ENCODE measurements at places on chromosomes 11 and 22.

DNA sequence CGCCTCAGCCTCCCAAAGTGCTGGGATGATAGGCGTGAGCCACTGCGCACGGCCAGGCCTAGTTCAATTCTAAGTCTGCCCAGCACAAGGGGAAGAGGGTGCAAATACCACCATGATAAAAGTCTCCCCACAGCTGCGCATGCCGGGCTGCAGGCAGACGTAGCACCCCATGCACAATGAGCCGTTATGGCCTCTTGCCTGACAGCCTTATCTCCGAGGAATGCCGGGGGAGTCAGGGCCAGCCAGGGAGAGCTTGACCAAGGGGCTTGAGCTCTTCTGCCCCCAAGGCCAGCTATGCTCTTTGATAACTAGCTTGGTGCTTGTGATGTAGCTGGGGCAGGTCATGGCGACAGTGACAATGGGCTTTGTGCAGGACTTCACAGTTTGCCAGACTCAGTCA lies 13.7 kb upstream of the SCUBE1 start:
- no peak for DNase-seq

DNA sequence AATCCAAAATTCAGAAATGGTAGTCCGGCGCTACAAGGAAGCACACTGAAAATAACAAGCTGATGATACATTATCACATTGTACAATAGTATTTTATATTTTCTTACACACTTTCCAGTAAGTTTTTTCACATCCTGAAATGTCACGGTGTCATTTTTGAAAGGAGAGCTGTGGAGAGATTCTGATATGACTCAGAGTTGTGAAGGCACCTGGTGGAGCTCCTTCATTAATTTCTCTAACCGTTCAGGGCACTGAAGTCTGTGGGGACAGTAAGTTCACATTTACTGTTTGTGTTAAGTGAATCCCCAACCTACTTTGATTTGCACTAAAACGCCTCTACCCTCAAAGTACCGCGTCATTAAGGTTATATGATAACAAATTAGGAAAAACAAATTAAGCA lies 13.3 kb downstream of the LDHAL6A start:
- no peak for DNase-seq

DNA sequence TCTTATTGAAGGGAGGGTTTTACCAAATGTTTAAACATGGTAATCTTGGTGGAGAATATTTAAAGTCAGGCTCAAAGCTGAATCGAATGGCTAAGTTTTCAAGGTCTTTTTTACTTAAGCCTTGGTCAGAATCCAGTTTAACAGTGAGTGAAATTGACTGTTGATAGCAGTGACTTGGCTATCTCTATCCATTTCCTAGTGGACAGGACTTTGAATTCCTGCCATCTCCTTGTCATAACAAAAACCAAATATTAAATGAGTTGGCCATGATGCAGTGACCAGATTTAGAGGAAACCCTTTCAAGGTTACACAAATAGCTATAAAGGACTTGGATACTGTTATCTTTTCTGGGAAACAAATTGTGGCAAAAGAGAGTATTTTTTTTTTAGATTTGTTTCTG lies 92.0 kb downstream of the JRKL start:
- DNase-seq: no peak

- no peak for DNase-seq
These were observed 328.2 kb upstream of the NCAM1 start for GRCh38 chr11:112632866-112633505.

GRCh38 chr22:48670731-48671130 lies 1156.9 kb downstream of the BRD1 start:
- no peak for DNase-seq

DNA sequence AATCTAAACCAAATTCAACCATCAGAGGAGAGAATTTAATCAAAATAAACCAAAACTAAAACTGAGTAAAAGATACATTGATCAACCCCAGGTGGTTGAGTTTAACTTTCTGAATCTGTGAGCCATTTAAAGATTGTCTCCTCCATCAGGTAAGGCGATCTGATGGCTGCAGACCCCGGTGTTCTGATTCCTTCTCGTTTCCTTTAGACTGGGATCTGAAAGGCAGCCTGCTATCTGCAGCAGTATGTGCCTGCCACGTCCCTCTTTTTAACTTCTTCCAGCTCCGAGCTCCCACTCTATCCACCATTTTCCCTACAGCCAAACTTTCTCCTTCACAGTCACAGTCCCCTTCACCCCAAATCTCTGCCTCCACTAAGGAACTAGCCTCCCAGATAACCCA lies 66.1 kb upstream of the ARHGAP32 start:
- no peak for DNase-seq

GRCh38 chr11:100080821-100081220 lies 606.3 kb upstream of the ARHGAP42 start:
- DNase-seq: no peak

DNA sequence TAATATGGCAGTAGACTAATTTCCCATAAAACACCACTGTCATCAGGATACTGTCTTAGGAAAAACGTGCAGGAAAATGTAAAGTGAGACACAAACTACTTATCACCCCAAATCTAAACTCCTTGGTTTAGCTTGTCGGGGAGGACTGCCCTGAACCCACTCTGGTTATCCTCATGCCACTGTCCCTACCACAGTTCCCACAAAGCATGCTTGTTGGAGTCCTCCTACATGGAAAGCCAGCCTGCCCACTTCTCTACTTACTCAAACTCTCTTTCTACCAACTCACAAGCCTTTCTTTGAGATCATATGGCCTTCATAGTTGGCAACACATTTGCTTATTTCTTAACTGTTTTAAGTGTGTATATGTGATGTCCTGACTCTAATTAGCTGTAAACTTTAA lies 179.0 kb downstream of the SWAP70 start:
- no peak for DNase-seq

All from activated T-cell treated with anti-CD3 and anti-CD28 coated beads for 24 hours (primary cell).